Activated CD8-positive, alpha-beta memory T cell treated with anti-CD3 and anti-CD28 coated beads, Interleukin-2, amount 10 ng/mL, durations not matched to agents 7 days and 5 days (primary cell): ENCODE measurements at places on chromosomes 16 and 17. TPM values are rescaled to one million over a fixed set of nuclear protein-coding genes. Genes with fewer than 3 reads are reported as not detected.

- no peak for DNase-seq
These were observed 126.5 kb upstream of the RCVRN start for GRCh38 chr17:10031606-10032005.

Gene SCNN1G
- total RNA-seq, result not detected

Gene CETP
- total RNA-seq, result not detected

GRCh38 chr17:5715478-5715877, 131.2 kb upstream of the NLRP1 start:
- DNase-seq, result no peak

Gene C16orf86
- 4.1 TPM for total RNA-seq

Gene CACNG5
- total RNA-seq, result not detected

- DNase-seq, result no peak
These were observed 251.1 kb upstream of the PSMD7 start for GRCh38 chr16:74045513-74045912.

Gene TMEM235
- total RNA-seq, result not detected

- DNase-seq, result no peak
These were observed 310.7 kb upstream of the PMFBP1 start for GRCh38 chr16:72482695-72483094.

GRCh38 chr17:59365383-59365981, 34.0 kb downstream of the YPEL2 start:
- DNase-seq, result peak; percentile 43

GRCh38 chr17:61150686-61151299, 248.8 kb upstream of the TBX2 start:
- no peak for DNase-seq

DNA sequence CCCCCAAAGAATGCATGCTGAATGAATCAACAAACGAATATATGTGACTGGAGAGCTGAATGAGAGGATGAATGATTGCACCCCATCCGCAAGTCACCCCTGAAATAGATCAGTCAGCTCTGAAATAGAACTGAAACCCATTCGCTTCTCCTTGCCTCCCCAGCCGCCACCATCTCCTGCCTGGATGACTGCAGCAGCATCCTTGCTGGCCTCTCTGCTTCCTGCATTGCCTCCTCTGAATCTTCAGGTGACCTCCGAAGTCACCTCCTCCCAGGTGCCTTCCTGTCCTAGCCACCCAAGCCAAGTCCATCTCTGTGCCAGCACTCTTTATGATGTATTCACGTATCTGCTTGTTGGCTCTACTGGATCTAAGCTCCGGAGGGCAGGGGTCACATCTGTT, 288.3 kb downstream of the CPPED1 start:
- DNase-seq, result no peak

DNA sequence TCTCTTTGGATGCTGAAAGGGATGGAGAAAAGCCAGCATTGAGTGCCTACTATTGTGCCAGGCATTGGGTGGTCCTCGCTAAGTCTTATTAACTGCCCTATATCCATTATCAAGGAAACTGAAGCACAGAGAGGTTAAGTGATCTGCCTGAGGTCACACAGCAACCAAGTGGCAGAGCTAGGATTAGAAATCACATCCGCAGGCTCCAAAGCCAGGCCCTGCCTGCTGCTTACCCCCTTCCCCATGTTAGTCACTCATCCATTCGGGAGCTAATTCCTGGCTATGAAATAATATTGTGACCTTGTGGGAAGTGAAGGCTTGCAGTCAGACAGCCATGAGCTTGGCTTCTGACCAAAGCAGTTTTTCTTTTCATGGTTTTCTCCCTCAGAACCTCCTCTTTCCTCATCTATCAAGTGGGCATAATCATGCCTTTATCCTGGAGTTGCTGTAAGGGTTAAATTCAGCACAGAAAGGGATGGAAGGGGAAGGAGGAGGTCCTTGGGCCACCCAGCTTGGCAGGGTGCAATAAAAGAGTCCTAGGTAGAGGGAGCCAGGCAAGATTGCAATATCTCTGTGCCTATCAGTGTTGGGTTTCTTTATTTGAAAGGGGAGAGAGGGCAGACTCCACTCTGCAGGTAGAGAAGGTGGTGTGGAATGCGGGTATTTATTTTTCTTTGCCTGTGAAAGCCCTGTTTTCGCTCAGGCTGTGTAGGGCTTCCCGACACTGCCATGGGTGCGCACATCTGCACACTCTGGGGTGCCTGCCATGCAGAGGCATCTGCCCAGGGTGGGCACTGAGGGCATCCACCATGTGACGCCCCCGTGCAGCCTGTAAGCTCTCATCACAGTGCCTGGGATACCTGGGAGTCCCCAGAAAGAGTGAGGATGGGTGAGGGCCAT, 11.3 kb downstream of the RAI1 start:
- no peak for DNase-seq

GRCh38 chr17:13253733-13254410, 236.0 kb upstream of the ELAC2 start:
- no peak for DNase-seq

Gene KRT27
- not detected for total RNA-seq

- DNase-seq, result no peak
These were observed 554 bp downstream of the MTSS2 start for GRCh38 chr16:70685061-70685937.

Gene TMIGD1
- not detected for total RNA-seq

- DNase-seq, result no peak
These were observed 18.7 kb upstream of the KRT24 start for GRCh38 chr17:40722241-40722640.

GRCh38 chr17:60080545-60080944, 1.8 kb upstream of the HEATR6 start:
- no peak for DNase-seq

GRCh38 chr16:84585467-84585866, 32.4 kb downstream of the COTL1 start:
- DNase-seq, result no peak

DNA sequence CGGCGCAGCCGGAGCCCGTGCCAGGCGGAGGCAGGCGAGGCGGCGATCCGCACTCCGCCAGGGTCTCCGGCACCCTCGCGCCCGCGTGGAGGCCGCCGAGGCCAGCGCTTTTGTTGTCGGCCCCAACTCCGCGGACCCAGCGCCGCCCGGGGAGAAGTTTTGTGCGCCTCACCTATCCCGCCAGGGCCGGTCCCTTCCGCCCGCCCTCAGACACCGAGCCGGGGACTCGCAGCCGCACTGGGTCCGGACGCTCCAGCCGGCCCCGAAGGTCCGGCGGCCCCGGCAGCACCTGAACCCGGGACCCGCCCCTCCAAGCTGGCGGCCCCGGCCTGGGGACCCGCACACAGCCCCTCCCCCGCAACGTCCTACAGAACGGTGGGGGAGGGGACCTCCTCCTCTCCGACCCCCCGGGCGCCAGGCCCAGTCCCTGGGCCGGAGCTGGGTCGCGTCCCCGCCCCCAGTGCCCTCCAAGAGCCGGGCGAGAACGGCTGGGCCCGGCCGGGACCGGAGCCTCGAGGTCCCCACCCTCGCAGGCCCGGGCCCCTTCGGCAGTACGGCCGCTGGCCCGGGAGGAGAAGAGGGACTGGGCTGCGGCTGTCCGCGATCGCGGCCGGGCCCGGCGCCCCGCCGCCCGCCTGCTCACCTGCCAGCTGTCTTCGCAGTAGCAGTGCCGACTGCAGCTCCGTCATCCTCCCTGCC, 698 bp downstream of the UBE2G1 start:
- peak; percentile 64 for DNase-seq

GRCh38 chr16:77823067-77823466, 34.7 kb downstream of the VAT1L start:
- no peak for DNase-seq

Gene TCAP
- 1.1 TPM for total RNA-seq

DNA sequence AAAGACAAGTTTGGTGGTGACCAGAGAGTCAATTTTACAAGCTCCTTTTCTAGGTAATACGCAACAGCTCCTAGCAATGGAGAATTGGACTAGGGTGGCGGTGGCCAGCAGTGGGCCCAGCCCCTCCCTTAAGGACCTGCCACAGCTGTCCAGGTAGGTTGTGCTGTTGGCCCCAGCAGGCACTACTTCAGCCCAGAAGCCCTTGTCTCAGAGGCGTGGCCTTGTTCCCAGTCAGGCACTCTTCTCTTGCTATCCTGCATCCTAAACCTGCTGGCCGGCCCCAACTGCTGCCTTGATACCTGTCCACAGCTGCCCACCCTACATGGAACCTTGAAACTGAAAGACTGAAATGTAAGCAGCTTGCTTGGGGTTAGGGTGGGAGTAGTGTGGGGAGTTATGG, 989 bp upstream of the GALK1 start:
- DNase-seq, result no peak

- no peak for DNase-seq
These were observed 308.3 kb downstream of the FOXL1 start for GRCh38 chr16:86886651-86887050.

Gene ENKD1
- total RNA-seq, result 8.0 TPM

Gene MMP25
- 34.0 TPM for total RNA-seq

DNA sequence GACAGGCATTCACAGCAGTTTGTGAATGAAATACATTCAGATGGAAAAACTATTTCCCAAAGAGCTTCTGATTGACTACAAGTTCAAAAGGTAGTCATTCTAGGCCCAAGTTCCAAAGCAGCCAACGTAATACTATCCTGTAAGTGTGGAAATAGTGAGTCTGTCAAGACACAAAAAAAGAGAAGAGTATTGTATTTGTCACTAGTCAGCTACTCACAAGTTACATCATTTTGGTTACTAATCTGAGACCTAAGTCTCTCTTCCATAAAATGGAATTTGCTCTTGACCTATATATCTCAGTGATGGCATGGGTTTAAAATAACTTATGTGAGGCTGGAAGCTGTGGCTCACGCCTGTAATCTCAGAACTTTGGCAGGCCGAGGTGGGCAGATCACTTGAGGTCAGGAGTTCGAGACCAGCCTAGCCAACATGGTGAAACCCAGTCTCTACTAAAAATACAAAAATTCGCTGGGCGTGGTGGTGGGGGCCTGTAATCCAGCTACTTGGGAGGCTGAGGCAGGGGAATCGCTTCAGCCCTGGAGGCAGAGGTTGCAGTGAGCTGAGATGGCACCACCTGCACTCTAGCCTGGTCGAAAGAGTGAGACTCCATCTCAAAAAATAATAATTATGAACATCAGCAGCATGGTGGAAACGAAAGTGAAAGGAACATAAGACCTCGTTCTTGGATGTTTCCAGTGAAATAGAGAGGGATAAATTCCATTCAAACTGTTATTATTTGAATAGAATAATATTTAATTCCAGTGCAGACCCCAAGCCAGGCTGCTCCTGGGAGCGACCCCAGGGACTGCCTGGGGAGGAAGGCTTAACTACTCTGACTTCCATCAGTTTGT, 2.9 kb downstream of the CMC2 start:
- DNase-seq, result no peak

- DNase-seq, result no peak
These were observed 355.4 kb upstream of the SOX9 start for GRCh38 chr17:71765437-71765836.

DNA sequence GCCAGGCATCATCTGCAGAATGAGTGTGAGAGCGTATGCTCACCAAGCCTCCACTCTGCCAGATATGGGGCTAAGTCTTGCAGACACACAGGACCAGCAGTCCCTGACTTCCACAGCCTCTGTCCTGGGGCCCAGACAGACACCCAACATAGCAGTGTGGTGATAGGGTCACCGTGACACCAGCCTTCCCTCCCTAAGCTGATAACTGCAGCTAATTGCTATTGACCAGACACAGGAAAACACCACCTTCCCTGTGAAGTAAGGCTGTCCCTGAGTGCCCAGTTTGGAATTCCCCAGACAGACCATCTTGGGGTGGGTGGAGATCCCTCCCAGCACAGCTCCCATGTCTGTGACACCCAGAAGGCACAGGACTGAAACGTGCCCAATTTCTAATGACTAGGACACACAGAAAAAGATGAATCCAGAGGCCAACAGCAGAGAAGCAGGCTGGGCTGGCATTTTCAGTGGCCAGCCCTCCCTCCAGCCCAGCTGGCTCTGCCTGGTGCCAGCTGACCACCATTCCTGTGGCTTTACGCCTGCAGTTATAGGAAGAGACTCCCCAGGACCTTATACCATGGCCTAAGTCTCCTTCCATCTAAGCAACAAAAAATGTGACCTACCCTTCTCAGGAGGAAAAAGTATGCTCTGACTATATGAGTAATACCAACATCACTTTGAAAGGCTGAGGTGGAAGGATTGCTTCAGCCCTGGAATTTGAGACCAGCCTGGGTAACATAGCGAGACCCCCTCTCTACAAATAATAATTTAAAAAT, 30.3 kb downstream of the ATPAF2 start:
- no peak for DNase-seq

GRCh38 chr17:74525781-74526288, 5.4 kb downstream of the CD300LB start:
- peak; percentile 31 for DNase-seq
